ENCODE measurements at places on chromosomes 16 and 17.

- no peak for DNase-seq
Measured at GRCh38 chr16:31701734-31702133, 171.9 kb upstream of the ZNF267 start.

DNA sequence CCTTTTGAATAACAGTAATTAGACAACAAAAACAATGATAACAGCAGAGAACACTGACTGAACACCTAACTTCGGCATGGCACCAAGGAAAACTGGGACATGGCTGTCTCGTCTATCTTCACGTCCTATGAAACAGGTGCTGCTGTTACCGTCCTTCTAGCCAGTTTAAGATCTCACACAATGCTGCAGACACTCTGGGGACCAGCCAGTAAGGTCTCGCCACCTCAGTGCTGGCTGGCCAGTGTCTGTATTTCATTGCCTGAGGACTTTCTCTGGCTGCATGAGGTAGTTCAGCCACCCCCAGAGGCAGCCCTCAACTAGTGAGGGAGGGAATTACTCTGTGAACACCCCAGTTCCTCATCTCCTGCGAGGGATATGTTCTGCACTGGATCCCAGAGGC lies 57.6 kb downstream of the AMFR start:
- DNase-seq, result no peak

DNA sequence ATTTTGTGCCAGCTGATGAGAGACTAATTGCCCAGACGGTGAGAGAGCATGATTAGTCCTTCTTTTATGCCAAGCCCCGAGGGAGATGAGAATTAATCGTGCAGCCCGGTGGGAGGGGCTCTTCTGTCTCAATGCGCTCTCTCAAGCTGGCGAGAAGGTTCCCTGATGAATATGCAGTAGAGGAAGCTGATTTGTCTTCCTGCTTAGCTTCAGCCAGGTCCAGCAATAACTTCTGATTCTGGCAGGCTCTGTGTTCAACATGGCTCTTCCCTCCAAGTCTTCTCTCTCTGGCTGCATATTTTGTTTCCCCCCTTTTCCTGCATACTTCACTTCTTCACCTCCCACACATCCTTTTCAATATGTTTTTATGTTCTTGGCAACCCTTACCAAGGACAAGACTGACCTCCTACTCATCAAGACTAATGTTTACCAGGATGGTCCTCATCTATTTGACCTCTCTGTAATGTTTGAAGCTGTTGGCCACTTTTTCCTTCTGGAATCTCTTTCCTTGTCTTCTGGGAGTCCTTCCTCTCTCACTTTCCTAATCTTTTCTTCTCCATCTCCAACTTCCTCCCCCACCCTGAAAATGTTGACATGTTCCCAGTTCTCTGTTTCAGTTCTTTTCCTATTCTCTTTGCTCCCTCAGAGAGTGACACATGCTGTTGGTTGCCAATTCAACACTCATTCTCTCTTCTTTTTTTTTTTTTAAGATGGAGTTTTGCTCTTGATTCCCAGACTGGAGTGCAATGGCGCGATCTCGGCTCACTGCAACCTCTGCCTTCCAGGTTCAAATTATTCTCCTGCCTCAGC lies 33.1 kb downstream of the ARL4D start:
- no peak for DNase-seq

- DNase-seq, result no peak
Measured at GRCh38 chr16:11857161-11857560, 5.8 kb upstream of the RSL1D1 start.

DNA sequence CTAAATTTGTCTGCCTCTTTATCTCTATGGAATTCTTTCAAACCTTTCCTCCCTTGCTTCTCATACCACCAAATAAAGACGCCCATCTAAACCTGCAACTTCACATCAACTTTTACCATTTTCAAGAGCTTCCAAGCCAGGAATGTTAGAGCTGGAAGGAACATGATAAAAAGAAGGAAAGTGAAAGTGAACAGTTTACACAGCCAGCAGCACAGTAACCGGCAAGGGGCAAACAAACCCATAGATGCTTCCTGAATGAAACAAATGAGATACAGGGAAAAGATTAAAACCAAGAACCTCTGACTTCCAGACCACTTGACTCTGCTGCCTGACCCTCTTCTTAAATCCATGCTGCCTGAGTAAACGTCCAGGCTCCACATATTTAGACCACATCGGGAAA lies 231.1 kb upstream of the CA10 start:
- DNase-seq, result no peak

GRCh38 chr17:61528171-61528570 lies 62.8 kb downstream of the NACA2 start:
- no peak for DNase-seq

DNA sequence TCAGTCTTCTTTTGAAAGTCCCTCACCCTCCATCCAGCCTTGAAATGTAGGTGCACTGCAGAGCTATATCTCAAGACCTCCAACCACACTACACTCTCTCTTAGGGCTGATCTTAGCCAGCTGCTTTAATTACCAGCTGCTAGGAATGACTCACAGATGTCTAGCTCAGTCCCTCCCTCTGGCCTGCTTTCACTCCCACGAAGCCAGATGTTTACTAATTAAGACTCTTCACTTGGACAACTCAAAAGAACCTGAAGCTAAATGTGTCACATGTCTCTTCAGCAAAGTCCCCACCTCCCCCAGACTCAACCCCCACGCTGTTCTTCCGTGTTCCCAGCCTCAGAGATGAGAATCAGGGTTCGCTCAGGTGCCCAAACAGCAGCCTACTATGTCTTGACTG lies 2.6 kb downstream of the GTF3C1 start:
- DNase-seq, result no peak

- DNase-seq, result no peak
Measured at GRCh38 chr17:8004899-8005298, 2.5 kb downstream of the GUCY2D start.

DNA sequence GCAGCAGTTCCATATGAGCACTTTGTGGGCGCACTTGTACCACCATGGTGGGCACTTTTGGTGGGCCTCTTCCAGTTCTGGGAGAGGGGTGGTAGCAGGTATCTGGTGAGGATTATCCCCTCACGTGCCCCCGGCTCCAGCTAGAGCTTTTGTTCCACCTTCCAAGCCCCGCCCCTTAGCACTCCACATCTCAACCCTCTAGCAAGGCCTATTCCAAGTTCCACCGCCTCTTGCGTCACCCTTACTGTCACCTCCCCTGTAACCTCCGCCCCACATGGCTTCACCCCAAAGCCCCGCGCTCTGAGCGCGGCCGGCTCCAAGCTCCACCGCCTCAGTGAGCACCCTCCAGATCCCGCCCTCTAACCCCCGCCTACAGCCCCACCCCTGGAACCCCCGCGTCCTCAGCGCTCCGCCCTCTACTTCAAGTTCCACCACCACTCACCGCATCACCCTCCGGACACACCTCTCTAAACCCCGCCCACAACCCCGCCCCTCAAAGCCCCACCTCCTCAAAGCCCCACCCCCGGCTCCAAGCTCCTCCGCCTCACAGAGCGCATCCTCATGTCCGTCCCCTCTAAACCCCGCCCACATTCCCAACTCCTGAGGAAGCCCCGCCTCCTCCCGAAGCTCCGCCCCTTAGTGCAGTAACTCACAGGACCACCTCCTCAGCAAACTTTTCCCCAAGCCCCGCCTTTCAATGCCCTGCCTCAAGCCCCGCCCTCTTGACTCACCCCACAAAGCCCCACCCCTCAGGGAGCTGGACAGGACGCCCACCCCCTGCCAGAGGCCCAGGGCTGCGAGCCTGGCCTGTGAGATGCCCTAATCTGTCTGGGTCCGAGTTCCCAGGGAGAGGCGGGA lies 11.1 kb downstream of the SCN4A start:
- DNase-seq, result peak; percentile 34

DNA sequence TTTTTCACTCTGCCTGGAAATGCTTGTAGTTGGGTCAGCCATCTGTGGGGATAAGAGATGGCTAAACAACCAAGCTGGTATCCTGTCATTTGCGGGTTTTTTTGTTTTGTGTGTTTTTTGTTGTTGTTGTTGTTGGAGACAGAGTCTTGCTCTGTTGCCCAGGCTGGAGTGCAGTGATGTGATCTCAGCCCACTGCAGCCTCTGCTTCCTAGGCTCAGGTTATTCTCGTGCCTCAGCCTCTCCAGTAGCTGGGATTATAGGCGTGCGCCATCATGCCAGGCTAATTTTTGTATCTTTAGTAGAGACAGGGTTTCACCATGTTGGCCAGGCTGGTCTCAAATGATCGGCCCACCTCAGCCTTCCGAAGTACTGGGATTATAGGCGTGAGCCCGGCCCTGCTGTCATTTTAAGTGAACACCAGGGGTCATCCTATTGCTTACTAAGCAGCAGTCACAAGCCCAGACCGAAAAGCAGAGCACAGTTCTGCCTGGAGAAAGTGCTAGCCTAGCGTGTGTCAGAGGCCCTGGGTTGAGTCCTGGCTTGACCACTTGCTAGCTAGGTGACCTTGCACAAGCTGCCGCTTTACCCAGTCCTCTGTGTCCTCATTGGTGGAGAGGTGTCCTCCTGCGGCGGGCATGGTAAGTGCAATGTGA lies 4.6 kb downstream of the SMCR8 start:
- no peak for DNase-seq

GRCh38 chr16:84725481-84726078 lies 25.8 kb downstream of the USP10 start:
- DNase-seq, result no peak

GRCh38 chr17:68776451-68776850 lies 175.3 kb upstream of the FAM20A start:
- no peak for DNase-seq

DNA sequence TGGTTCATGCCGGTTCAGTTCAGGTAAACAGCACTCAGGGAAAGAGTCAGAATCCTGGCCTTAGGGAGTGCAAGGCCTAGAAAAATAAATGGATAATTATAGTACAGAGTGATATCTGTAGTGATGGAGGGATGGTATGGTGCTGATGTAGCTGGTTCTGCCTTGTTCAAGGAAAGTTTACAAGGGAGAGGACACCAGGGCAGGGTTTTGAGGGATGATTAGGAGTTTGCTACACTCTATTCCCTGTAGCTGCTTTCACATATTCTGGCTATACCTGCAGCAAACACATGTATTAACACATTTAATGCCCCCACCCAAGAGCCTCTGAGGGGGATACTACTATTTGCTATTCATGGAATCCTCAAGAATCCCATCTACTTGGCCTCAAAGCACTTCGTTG lies 1.7 kb upstream of the NOS2 start:
- no peak for DNase-seq

GRCh38 chr16:503150-504071 lies 24.1 kb upstream of the CAPN15 start:
- no peak for DNase-seq

- DNase-seq, result no peak
Measured at GRCh38 chr17:74785981-74786360, 9.8 kb upstream of the NAT9 start.

GRCh38 chr16:29811170-29811895 lies 660 bp upstream of the PRRT2 start:
- peak; percentile 68 for DNase-seq

GRCh38 chr17:74114881-74115470 lies 88.5 kb upstream of the RPL38 start:
- DNase-seq, result no peak

- DNase-seq, result no peak
Measured at GRCh38 chr17:526425-526824, 173.8 kb upstream of the RPH3AL start.

Measured in stimulated activated CD4-positive, alpha-beta T cell treated with anti-CD3 and anti-CD28 coated beads, Interleukin-12 subunit alpha, Interleukin-12 subunit beta, amount 100 ng/mL, for 4 hours (primary cell).